ENCODE measurements at places on chromosomes 5 and 9.

DNA sequence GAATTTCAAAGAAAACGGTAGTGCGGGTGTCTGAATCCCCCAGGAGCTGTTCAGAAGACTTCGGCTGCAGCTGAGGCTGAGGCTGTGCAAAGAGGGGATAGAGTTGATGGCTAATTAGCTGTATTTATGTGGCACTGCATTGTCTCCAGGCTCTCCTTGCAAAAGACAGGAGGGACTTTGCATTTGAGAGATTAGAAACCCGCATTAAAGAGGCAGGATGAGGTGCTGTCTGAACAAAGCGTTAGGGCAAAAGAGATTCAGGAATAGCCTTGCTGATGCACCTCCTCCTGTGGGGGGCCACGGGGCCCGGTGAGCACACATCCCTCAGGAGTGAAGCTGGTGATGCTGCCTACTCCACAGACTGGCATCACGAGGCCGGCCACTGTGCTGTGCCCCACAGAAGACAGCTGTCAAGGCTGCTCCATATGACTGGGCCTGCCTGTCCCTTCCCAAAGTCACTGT is 343.6 kb upstream of the DAP start:
- ATAC-seq, result no peak

DNA sequence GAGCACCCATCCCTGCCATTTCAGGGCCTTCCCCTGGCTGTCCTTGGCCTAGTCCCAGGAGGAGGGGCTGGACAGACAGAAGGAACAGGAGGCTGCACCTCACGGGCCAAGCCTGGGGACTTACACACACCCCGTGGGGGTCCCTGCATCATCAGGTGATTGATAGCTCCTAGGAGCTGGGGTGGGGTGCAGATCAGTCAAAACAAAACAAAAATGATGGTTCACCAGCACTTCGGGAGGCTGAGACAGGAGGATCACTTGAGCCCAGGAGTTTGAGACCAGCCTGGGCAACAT is 169.3 kb downstream of the GAPVD1 start:
- ATAC-seq, result no peak

DNA sequence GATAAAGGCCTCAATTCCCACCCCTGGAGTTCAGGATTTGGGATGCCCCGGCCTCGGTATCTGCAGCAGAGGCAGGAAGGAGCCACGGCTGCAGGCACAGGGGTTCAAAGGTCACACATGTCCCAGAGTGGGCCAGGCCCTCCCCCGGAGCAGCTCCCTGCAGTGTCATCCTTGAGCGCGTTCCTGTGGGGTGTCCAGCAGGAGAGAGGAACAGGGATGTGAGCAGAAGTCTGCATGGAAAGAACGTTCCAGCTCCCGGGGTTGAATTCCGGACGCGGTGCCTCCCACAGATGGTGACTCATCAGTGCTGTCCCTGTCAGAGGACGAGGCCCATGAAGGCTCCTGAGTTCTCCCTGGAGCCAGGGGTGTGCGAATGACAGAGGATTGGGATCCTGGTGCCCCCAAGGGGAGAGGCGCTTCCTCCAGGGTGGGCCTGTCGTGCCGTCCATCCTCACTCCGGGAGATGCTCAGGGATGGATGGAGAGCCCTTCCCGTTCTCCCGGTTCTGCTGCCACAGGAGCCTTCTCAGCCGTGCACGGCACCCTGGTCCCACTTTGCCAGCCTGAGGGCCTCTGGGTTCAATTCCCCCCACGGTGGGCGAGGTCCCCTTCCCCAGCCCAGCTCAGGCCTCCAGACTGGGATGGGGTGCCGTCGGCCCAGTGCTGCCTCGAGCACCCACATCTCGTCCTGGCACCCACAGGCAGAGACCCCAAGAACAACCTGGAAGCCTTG is 3.1 kb downstream of the LCN1 start:
- ATAC-seq, result no peak

- no peak for ATAC-seq
Observed at GRCh38 chr5:33227746-33228145, 213.0 kb upstream of the TARS1 start.

DNA sequence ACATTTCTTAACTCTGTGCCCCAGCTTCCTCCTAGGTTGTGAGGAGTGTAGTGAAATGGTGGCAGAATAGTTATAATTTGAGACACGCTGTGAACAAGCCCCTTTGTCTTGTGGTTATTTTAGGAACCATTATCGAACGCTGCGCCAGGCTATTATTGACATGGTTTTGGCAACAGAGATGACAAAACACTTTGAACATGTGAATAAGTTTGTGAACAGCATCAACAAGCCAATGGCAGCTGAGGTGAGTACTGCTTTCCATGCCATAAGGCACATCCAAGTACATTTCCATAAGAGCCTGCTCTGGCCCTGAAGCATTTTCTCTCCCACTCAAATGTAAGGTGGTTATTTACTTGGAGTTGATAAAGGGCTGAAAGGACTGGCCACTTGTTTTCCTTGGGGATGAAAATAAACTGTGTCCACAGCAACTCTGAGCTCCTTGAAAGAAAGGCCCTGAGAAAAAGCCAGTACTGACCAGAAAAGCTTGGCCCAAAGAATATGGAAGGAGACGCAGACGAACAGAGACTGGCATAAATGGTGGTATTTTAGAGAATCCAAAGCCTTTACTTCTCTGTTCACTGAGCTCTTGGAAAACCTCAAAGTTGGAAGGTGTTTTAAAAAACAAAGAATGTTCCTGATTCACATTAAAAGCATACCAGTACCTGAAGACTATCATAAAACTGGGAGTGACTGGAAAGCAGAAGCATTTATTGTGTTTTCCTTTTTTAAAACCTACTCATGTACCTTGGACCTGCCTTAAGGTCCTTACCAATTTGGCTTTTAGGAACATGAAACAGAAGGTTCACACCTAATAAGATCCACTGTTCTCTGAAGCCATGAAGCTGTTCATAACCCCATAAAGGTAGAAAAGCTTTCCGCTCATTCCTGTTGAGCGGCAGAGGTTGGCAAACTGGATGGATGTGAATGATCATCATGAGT is 72.2 kb downstream of the WDR41 start:
- ATAC-seq, result no peak

DNA sequence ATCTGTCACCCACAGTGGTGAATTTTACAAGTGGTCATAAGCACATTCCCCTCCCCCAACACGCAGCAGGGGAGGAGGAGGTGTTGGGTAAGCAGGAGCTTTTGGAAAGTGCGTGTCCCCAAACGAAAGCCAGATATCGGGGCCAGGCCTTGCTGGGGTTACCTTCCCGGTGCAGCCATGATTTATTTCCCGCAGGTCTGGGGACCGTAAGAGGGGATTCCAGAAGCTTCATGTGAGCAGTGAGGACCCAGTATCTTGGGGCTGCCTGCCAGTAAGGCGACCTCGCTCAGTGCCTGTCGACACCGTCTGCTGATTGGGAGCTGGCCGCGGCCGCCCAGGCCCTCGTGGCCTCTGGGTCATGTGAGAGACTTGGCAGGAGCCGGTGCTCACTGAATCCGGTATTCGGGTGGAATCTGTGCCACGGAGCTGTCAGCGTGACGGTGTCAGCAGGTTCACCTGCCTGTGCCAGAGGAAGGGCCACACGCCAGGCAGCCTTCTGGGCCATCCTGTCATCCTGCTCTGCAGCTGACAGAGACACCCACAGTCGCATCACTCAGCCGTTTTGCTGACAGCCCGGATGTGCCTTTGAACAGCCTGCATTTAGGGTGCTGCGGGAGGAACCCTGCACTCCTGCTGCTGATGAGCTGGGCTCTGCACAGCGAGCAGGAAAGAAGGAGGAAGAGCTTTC is 37.3 kb downstream of the SEC61B start:
- ATAC-seq, result no peak

All from SK-N-SH treated with all-trans-retinoic acid at 6 μM for 48 hours (cell line).